ENCODE measurements at places on chromosomes 3 and 15.

DNA sequence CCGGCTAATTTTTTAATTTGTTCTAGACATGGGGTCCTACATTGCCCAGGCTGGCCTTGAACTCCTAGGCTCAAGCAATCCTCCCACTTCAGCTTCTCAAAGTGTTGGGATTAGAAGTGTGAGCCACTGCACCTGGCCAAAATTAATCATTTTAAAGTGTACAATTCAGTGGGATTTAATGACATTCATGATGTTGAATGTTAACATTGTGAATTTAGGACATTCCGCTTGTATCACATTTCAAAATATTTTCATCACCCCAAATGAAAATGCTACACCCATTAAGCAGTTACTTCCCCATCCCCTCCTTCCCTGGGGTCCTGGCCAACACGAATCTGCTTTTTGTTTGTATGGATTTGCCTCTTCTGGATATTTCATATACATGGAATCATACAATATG lies 62.1 kb upstream of the CGNL1 start:
- DNase-seq: no peak

DNA sequence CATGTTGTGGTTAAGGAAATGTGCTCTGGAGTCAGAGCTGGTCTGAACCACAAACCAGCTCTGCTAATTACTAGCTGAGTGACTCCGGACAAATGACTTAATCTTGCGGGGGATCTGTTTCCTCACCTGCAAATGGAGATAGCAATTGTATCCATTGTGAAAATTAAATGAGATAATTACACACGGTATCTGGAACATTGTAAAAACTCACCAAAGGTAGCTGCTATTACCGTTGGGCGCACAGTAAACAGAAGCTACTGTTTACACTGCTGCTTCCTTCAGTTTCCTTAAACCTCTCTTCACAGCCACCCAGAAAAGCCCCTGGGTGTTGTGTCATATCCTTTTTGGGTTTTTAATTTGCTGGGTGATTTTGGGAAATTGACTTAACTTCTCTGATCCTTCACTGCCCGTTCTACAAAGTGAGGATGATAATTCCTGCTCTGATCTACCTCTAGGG lies 107.8 kb downstream of the MEGF11 start:
- DNase-seq: no peak

DNA sequence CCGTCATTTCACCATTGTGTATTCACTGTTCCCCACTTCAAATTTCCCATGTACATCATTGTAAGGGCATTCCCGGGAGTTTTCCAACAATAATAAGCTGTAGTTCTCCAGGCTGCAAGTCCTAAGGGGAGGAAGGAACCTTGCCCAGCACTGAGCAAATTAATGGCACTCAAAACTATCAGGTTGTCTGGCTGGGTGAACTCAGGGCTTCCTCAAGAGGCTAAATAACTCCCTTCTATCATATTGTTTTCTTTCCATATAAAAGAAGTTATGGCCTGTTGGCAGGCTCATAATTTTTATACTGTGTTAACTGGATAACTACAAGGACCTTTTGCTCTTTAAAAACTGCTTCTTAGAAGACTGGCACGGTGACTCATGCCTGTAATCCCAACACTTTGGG lies 71.4 kb downstream of the SEMA6D start:
- DNase-seq: no peak

GRCh38 chr3:31776016-31776415 lies 205.0 kb downstream of the OSBPL10 start:
- DNase-seq: no peak

DNA sequence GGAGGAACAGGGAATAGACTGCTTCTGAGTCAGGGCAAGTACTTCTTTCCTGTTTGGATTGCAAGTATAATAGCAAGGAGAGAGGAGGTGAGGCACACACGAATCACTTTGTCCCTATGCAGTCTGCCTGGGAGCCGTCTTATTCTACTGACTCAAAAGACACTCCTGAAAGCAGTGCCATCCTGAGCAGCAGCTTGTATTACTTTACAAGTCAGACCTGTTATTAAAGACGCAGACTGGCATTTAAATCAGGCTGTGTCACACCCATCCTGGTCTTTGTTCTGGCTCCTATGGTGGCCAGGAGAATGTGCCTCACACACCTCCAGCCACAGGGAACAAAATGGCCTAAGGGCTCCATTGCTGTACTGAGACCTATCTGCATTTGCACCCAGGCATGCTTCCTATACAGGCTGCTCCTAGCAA lies 17.9 kb upstream of the SQOR start:
- DNase-seq: no peak

DNA sequence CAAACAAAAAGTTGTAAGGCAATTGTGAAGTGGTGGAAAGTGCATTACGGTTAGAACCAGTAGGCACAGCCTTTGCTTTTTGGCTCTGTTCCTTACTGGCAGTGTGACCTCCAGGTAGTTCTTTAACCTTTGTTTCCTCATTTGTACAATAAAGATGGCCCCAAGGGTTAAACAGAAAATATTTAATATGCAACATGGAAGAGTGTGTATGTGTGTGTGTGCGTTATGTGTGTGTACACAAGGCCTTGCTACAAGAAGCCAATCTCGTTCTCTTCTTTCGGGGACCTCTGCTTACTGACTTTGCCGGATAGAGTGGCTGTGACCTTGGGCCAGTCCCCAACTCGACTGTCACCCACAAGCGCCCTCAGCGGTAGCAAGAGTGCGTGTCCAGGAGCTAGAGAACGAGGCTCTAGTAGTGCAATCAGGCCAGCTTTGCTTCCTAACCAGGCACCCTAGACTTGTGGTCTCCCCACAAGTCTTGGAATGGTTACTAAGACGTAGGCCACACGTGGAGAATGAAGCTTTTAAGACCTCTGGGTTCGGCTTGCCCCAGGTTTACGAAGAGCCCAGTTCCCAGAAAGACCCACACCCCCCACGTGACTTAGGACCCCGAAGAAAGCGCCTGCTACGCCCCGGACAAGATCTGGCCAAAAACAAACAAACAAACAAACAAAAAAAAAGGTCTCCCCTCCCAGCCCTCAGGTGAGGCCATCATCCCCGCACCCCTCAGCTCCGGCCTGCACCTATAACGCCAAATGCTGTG lies 593 bp downstream of the CIAO2A start:
- peak; percentile 50 for DNase-seq

DNA sequence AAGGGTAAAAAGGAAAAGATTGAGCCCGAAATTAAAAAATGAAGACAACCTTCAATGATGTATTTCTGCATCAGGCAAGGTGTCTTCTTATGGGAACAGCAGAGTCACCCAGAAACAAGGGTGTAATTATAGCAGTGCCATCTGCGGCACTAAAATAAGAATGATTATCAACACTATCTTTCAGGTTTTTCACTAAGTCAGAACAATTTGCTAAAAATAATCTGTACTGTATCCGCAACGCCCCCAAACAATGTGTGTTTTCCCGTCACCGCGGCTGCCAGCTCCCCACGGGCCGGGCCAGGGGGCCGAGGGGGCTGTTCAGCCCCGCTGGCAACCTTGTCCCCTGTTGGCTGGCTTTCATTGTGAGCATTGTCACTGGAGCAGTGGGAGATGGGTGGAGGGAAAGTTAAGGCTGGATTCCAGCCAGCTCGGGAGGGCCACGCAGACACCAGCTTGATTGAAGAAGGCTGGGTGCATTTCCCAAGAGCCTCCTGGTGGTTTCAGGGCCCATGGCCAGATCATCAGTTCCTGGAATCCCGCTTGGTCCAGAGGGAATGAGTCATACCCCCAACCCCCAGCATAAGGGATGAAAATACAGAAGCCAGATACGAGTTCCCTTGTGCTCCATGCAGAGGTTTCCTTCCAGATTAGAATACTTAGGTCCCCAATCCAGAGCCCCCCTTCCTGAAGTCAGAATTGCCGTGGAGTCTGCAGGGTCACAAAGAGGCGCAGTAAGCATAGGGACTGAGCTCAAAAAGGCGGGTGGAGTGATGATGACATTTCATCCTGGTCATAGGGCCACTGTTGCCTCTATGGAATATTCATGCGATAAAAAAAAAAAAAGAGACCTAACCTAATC lies 90.2 kb upstream of the KLF13 start:
- peak; percentile 81 for DNase-seq

DNA sequence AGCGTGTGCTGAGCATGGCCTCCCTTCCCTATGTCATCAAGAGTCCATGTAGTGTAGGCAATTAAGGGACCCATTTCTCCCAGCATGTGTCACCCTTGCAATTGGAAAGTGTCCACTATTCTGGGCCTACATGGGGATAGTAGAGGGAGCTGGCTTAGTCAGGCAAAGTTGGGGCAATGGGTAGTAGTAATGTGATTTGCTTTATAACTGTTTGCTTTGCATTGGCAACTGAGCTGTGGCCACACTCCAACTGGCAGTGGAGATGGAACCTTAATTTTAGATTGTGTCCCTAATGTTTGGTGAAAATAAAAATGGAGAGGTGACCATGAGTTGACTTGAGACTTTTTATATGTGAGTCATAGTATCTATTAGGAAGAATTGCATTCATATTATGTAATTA lies 97.7 kb upstream of the SAMMSON start:
- no peak for DNase-seq

DNA sequence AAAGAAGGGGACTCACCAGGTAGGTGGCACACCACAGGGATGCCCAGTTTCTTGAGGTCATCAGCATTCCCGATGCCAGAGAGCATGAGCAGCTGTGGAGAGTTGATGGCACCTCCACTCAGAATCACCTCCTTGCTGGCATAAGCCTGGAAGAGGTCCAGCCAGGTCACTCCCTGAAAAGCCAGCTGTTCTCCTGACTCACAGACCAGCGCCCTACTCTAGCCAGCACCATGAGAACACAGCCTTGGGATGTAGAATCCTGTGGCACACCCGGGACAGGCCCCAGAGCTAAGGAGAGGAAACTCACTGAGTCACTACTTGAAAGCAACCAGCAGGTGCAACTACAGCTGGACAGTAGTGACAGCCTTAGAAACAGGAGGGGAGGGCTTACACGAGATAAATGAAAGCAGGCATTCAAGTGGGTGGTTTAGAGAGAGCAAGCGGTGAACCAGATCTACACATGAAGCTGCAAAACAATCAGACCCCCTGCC lies 24.5 kb downstream of the CHDH start:
- DNase-seq: no peak

GRCh38 chr15:72474912-72475628 lies 940 bp downstream of the ARIH1 start:
- peak; percentile 64 for DNase-seq

DNA sequence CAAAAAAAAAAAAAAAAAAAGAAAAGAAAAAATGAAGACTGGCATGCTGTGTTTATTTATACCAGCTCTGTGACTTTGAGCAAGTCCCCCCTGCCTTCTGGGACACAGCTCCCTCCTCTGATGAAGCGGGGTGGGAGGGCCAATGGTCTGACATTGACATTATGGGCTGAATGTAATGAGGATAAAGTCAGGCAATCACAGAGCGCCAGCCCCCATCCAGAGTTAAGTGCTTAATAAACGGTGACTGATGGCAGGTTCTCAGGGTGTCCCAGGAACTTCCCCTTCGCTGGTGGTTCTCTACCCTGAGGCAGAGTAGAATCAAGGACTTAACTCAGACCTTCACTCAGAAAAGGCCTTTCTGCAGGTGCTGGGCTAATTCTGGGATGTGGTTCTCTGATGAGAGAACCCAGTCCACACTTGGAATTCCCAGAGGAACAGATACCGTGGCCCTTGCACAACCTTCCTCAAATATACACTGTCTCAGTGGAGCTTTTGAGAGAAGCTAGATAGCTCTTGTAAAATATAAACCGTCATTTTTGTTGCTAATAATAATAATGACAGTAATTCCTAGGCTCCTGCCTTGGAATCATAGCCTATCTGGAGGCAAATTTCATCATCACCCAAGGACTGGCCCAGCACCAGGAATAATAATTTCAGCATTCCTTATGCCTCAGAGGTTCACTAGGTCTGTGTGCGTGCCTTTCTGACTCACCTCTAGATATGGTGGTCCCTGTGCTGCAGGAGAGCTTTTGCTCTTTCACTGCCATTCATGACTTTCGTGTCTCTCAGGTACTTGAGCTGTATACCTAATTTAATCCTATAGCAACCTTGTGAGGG lies 115.8 kb downstream of the RPLP1 start:
- DNase-seq: no peak
